ENCODE measurements at places on chromosomes 16 and 17.

DNA sequence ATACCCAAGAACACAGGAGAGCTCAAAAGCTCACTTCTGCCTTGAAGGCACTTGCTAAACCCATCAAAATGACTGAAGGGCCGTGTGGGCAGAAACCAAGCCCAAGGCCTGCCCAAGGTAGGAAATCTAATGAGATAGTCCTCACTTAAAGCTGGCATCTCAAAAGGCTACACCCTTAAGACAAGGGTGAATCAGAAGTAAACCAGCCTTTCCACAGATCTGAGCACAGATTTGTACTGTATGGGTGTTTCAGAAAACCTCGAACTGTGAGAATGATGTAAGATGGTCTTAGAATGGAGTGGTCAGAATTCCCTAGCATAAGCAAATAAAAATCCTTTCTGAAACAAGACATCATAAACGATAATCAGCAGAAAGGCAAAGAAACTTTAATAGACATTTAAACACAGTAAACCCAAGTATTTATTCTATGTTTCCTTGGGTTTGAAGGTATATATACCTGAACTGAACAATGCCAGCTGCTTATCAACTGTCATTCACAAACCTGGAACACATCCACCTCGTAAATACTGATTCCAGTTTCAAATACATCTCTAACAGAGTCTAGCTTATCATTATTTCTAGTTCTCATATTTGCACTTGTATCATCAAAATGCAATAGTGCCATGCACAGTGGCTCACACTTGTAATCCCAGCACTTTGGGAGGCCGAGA, 37.8 kb downstream of the GLG1 start:
- no peak for DNase-seq

GRCh38 chr17:67531291-67531690, 154.2 kb downstream of the PITPNC1 start:
- DNase-seq: no peak

DNA sequence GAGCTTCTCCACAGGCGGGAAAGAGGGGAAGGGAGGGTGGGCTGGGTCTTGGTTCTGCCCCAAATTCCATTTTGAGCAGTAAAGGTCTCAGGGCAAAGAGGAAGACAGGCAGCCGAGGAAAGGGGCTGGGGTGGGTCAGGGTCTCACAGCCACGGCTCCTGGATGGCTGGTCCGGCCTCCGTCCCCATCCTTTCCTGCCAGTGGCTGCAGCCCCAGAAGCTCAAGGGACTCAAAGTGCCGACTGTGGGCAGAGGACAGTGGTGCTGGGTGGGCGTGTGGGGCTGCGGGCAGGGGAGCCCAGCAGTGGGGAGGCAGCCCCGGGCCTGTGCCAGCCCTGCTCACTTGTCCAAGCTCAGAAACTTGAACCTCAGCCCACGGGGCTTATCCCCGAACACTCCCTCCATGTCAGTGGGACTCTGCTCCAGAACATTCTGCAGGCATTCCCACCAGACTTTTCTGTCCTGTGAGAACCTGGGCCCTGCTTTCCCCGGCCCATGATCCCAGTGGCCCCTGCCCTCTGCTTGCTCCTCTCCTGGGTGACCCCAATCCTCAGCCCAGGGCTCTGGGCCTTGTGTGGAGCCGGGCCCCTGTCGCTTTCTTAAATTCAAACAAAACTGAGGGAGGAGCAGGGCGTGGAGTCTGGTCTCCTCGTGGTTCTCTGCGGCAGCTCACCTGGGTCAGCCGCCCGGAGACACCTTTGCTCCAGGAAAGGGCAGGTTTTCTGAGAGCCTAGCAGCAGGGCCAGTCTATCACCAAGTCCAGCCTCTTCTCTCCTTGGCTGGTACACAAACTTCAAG, 117.8 kb upstream of the METRNL start:
- no peak for DNase-seq

GRCh38 chr16:61937646-61938045, 98.6 kb downstream of the CDH8 start:
- DNase-seq: no peak

GRCh38 chr17:61831099-61831498, 32.2 kb downstream of the BRIP1 start:
- DNase-seq: no peak

DNA sequence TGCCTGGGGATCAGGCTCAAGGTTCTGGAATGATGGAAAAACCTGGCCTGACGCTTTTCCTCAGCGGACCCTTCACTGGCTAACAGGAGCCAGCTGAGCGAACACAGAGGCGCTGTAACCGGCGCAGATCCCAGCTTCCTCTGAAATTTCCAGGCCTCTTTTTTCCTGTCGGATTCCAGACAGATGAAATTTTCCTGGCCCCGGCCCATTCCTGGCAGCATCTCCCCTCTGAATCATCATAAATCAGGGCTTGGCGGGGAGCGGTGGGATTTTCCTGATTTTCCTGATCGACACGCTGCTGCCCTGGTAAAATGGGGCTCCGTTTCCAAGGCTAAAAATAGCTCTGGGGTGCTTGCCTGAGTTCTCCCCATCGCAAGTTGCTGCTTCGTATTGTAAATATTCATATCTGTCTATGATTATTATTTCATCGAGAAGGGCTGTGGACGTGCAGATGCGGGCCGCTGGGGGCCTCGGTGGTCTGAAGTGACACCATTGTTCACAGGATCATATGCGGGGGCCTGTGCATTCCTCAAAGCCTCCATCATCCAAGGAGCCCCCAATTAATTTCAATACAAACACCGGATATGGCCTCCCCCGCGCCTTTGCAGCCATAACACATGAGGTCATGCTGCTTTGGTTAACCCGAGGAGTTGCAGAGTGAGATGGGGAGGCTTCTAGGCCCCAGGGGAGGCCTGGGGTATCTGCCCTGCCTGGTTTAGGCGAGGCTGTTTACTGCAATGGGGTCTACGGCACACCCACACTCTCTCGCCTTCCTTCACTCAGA, 45.8 kb upstream of the ETV4 start:
- no peak for DNase-seq

- DNase-seq: peak; percentile 73
Observed at GRCh38 chr17:75625813-75626486, 7.3 kb upstream of the SMIM5 start.

- DNase-seq: no peak
Observed at GRCh38 chr16:51149251-51149661, 1.8 kb downstream of the SALL1 start.

GRCh38 chr16:80100846-80101451, 439.8 kb upstream of the DYNLRB2 start:
- DNase-seq: no peak

GRCh38 chr16:794853-795466, 5.6 kb downstream of the GNG13 start:
- no peak for DNase-seq

- no peak for DNase-seq
Observed at GRCh38 chr17:37447641-37448040, 41.0 kb downstream of the TADA2A start.

DNA sequence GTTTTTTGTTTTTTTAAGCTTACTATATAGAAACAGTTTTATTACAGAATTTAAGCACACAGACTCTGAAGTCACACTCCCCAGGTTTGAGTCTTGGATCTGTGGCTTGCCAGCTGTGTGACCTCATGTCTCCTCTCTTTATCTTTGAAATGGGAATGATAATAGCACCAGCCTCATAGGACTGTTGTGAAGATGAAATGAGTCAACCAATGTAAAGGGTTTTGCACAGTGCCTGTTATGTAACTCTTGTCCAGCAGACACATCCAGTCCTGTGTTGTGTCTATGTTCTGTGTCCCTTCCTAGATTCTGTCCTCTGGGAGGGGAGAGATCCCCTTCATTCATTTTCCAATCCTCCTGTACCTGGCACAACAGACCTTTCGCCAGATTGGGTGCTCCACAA, 3.1 kb upstream of the CPD start:
- no peak for DNase-seq

DNA sequence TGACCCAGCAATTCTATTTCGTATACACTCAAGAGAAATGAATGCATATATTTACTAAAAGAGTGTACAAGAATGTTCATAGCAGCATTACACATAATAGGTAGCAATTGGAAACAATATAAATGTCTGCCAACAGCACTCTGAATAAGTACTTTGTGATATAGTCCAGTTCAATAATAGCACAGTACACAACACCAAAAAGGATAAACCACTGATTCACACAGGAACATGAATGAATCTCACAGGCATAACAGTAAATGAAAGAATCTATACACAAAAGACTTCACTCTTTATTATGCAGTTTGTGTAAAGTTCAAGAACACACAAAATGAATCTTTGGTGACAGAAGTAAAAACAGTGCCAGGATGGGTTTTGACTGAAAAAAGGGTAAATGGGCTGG, 86.3 kb downstream of the NLK start:
- no peak for DNase-seq

DNA sequence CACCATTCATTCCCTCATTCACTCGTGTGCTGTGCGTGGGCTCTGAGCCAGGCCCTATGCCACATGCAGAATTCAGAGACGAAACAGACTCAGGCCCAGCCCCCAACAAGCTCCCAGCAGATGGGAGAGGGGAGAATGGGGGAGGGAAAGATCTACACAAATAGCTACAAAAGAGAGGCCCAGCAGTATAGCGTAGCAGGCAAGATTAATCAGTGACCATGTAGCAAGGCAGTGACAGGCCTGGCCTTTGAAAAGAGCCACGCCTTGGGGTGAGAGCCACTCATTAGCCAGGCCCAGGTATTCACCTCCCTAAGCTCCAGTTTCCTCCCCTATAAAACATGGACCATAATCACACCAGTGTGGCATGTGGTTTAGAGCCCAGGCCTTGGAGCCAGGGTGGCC, 16.4 kb upstream of the KRT19 start:
- no peak for DNase-seq

GRCh38 chr16:70751593-70751992, 49.4 kb downstream of the VAC14 start:
- no peak for DNase-seq

GRCh38 chr17:59304811-59305210, 26.6 kb upstream of the YPEL2 start:
- DNase-seq: no peak

DNA sequence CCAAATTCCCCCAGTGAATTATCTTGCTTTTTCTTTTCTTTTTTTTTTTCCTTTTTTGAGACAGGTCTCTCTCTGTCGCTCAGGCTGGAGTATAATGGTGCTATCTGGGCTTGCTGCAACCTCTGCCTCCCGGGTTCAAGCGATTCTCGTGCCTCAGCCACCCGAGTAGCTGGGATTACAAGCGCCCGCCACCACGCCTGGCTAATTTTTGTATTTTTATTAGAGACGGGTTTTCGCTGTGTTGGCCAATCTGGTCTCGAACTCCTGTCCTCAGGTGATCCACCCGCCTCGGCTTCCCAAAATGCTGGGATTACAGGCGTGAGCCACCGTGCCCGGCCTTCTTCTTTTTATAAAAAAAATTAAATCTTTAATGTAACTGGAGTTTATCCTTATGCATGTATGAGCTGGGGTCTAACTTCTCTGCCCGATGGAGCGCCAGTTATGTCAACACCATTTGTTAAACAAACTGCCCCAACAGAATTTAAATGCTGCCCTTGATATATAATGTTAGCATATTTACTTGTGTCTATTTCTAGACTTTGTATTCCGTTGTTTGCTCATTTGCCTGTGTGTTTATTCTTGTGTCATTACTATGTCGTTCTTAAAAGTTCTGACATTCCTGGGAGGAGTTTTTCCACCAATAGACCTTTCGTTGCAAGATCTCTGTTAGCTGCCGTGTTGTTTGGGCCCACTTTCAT, 535 bp upstream of the AURKB start:
- no peak for DNase-seq

DNA sequence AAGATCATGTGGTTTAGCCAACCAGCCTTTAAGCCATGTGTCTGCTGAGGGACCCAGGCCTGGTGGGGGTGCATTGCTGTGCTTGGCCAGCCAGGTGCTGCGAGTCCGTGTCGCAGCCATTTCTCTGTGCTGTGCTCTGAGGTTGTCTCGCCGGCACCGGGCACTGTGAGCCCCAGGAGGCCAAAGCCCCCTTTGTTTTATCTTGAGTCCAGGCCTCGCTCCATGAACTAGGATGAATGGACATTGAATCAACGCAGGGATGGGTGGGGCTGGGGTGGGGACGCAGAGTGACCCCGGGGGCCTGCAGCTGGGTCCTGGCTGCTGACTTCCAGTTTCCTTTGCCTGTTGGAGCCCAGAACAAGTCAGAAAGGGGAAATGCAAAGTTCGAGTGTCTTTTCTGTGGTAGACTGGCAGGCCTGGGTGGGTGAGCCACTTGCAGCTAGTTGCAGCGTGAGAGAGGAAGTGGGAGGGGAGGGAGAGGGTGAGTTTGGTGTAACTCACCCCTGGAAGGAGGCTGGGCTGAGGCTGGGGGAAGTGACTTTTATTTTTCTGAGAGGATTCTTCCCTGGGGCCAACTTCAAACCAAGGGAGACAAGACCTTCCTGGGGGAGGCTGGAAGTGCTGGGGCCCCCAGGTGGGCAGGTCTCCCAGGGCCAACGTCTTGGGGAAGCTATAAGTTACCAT, 324.7 kb downstream of the SEC14L1 start:
- DNase-seq: peak; percentile 96

GRCh38 chr16:27174798-27175197, 28.5 kb upstream of the KDM8 start:
- DNase-seq: no peak

DNA sequence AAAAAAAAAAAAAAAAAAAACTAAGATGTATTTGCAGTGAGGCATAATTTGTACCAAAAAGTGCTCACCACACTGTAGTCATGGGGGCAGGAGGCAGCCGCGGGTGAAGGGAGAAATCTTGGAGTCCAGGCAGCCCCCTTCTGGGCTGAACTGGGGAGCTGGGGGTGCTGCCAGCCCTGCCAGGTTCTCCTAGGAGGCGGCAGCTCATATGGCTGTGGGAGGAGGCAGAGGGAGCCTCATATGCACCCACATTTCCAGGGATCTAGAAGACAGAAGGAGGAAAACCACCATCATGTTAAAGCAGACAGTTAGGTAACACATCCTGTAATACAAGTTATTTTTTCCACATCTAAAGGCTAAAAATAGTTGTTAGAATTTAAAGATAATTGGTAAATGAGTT, 16.3 kb downstream of the MAPT start:
- no peak for DNase-seq

DNA sequence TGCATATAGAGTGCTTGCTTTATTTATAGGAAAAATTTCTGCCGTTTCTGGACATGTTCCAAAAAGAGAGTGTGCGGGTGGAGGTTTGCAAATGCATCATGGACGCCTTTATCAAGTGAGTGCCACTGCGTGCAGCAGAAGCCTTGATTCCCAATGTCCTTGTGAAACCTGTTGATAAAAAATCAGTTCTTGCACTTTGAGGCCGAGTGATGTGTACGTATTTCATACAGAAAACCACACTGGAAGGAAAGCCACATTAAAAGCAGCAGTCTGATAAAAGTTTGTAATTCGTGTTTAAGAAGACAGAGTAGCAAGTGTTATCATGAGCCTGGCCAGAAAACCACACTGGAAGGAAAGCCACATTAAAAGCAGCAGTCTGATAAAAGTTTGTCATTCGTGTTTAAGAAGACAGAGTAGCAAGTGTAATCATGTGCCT, 78.0 kb downstream of the KNOP1 start:
- DNase-seq: no peak

GRCh38 chr17:15154618-15155017, 110.5 kb downstream of the PMP22 start:
- no peak for DNase-seq

All from OCI-LY7 (cell line).